Neuronal stem cell (in vitro differentiated cells): ENCODE measurements at places on chromosomes 12 and 14.

GRCh38 chr14:32367516-32367915 lies 38.4 kb downstream of the AKAP6 start:
- DNase-seq: no peak

- DNase-seq: no peak
Observed at GRCh38 chr14:87492561-87492960, 500.4 kb downstream of the GALC start.

DNA sequence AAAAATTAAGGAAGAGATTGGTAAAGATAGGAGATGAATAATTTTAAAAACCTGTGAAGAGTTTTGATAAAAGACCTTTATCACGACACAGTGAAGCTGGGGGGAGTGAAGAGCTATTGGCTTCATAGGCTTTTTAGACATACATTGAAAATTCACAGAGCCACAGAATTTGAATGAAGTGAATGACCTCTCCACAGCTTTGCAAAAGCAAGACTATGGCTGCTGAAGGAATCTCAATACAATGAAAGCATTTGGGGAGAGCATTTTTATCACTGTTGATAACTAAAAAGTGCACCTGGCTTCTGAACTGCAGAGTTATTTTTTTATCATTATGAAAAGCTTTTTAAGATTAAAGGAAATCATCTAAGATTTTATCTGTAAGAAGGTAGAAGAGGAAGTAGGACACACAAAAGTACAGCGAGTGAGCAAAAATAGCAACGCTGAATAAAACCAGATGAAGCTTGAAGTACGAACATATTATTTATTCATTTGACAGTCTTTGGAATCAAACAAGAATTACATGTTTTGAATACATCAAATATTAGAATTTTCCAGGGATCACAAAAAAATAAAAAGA lies 317.5 kb downstream of the KCNC2 start:
- no peak for DNase-seq

DNA sequence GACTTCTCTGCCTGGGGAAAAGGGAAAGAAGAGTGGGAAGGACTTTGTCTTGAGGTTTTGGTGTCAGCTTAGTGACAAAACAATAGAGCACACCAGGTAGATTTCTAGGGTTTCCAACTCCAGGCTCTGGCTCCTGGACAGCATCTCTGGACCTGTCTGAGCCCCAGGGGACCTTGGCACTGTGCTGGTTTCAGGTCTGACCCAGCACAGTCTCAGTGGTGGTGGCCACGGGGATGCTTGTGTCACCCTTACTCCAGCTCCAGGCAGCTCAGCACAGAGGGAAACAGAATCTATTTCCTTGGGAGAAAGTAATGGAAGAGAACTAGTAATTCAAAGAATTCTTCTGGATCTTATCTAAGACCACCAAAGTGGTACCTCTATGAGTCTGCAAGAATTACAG lies 11.1 kb upstream of the CKAP4 start:
- DNase-seq: no peak

- DNase-seq: no peak
Observed at GRCh38 chr14:95331708-95332408, 12.2 kb upstream of the CLMN start.

GRCh38 chr14:62745496-62745895 lies 299.8 kb downstream of the KCNH5 start:
- no peak for DNase-seq

DNA sequence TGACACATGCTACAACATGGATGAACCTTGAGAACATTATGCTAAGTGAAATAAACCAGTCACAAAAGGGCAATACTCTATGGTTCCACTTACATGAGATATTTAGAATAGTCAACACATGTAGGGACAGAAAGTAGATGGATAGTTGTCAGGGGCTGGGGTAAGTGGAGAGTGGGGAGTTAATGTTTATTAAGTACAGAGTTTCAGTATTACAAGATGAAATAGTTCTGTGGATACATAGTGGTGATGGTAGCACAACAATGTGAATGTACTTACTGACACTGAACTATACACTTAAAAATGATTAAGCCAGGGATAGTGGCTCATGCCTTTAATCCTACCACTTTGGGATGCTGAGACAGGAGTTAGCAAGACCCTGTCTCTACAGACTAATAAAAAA lies 8.7 kb downstream of the NUP107 start:
- DNase-seq: no peak

GRCh38 chr12:9721394-9722092 lies 11.4 kb downstream of the CLECL1 start:
- no peak for DNase-seq

DNA sequence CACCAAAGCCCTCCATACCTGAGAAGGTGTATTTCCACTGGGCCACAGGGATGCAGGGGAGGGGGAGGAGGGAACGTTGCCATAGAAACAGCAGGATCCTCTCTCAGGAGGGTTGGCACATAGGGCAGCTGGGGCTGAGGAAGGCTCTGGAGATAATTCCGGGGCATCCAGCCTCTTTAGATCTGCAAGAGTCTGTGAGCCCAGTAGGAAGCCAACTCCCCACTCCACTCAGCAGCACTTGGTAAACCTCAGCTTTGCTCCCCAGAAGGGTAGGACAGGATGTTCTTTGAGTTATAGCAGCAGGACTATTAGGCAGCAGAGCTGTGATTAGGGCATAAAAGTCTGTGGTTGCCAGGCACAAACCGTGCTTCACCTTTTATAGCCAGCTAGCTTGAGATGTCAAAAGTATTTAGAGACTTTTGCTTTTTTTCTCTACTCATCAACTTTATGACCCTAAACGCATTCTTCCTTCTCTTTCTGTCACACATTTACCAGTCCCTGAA lies 7.8 kb upstream of the PLEKHG3 start:
- DNase-seq: no peak
